ENCODE measurements at places on chromosomes 4 and X.

DNA sequence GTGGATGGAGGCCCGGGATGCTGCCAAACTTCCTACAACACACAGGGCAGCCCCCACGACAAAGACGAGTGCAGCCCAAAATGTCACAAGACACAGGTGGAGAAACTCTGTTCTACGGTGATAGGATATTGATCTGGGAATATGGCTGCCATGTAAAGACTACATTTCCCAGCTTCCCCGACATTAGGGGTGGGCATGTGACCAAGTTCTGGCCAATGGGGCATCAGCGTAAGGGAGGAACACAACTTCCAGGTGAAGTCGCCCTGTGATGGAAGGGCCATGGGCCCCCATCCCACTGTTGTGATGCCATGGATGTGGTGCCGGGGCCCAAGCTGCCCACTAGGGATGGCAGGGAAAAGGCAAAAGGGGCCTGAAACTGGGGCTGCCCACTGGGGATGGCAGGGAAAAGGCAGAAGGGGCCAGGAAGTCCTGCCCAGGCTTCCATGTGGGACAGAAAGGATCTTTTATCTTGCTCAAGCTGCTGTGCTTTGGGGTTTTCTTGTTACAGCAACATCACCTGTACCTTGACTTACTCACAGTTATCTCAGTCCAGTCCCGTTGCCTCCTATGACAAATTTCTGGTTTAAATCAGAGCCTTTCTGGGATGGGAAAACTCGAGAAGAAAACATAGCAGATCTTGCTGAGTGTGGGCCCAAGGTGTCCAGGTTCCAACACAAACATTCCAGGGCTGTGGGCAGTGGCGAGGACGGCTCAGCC, 9.7 kb upstream of the ADRA2C start:
- no peak for DNase-seq

DNA sequence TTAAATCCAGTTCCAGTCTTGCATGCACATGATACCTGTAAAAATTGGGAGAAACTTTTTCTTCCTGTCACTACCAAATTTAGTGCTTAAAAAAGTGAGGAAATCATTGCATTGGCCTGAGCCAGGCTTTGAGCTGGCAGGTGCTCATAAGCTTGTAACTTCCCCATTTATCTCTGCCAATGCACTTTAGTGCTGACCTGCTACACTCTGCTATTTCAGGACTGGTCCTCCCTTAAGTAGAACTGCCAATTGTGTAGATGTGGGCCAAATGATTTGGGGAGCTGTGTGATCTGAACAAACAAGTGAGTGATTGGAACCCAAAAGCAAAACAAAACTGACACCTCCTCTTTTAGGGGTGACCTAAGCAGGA, 51.8 kb downstream of the ZNF827 start:
- no peak for DNase-seq

DNA sequence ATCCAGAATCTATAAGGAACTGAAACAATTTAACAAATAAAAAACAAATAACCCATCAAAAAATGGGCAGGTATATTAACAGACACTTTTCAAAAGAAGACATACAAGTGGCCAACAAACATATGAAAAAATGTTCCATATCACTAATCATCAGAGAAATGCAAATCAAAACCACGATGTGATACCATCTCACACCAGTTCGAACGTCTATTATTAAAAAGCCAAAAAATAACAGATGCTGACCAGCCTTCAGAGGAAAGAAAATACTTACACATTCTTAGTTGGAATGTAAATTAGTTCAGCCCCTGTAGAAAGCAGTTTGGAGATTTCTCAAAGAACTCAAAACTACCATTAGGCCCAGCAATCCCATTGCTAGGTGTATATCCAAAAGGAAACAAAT, 687.9 kb upstream of the AADAT start:
- no peak for DNase-seq

GRCh38 chr4:73127839-73128453, 58.4 kb upstream of the COX18 start:
- DNase-seq: no peak

DNA sequence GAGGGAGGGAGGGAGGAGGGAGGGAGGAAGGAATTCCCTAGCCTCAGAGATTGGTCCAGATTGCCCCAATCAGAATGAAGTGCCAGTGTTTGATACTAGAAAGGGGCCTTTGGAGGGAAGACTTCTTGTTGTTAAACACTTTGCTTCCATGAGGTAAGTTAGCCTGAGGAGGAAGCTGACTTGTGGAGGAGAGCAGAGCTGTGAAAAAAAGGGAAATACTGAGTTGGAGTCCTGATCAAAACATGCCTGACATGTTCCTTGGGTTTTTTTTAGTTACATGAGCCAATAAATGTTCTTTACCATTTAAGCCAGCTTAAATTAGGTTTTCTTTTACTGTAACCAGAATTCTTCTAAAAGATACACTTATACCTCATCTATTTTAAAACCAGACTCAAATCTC, 57.6 kb downstream of the GSX2 start:
- DNase-seq: no peak

GRCh38 chrX:131646106-131646505, 102.2 kb downstream of the OR13H1 start:
- no peak for DNase-seq

GRCh38 chrX:135330706-135331105, 21.4 kb downstream of the ETDC start:
- DNase-seq: no peak

DNA sequence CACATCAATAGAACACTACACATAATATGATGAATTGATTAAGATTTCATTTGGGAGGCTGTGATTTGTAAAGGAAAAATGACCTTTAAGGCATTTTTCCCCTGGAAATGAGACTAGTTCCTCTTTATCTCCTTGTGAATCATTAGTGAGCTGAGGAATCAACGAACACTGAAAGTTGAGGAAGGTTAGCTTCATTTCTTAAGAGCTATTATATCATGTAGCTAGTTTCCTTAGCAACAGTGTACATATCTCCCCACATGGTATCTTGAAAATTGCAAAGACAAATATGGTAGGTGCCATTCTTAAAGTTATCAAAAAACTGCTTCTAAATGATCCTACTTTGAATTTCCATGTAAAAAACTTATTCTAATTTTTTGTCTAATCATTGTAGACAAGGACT, 127.5 kb upstream of the NRK start:
- no peak for DNase-seq

DNA sequence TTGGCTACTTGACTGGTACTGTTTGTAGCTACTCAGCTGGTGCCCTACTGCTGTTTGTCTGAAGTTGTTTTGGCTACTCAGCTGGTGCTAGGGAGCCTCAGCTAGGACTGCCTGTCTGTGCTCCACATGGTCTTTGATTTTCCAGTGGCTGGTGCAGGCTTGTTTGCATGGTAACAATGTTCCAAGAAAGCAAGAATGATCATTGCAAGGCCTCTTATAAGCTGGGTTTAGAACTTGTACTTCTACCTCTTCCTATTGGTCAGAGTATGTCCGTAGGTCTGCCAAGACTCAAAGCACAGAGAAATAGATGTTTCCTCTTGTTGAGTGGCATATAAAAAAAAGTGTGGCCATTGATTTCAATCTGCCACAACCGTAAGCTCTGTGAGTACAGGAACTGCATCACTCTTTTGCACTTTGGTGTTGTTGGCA, 17.6 kb downstream of the NFKB1 start:
- no peak for DNase-seq

DNA sequence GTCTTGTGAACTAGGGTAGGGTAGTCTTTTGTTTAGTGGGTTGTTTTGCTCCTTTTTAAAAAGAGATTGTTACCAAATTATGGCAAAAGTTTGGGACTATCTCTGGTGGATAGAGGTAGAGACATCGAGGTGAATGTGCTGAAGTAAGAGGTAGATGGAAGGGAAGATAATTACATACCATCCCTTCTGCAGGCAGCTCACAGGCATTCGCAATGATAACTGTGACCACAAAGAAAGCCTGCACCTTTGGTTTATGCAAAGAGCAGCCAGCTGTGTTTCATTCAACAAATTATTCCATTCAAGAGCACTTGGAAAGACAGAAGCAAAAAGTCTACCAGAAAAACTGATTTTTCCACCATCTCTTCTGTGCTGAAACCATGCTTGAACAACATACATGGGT, 155.6 kb downstream of the GATB start:
- no peak for DNase-seq

DNA sequence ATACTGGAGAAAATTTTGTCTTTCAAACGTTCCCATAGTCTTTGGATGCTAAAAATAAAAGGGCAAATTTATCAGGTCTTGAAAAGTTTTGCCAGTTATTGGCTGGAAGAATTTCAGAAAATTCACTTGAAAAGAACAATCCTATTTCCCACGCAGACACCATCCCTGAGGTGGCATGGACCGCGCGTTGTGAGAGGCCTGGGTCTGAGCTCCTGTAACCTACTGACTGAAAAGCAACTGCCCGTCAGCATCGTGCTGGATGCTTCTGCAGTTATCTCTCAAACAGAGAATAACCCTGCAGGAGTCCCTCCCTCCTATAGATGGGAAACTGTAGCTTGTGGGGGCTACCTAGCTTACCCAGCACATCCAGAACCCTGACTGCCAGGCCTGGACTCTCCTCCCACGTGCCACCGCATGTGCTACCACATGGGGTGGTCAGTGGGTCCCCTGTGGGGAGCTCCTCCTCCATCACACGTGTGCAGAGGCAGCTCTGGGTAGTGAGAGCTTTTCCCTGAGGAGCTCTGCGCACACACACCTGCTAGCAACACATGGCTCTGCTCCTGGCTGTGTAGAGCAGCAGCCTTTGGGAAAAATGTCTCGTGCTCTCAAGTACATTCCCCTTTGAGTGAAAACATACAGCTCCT, 36.1 kb downstream of the NSG1 start:
- no peak for DNase-seq

- DNase-seq: no peak
These were observed at the start of gene ANK2 for GRCh38 chr4:113049421-113050370. Gene ANK2, plus strand, starts transcription at chr4:113049653. Its CDS starts 76 bp downstream, at chr4:113049729.

DNA sequence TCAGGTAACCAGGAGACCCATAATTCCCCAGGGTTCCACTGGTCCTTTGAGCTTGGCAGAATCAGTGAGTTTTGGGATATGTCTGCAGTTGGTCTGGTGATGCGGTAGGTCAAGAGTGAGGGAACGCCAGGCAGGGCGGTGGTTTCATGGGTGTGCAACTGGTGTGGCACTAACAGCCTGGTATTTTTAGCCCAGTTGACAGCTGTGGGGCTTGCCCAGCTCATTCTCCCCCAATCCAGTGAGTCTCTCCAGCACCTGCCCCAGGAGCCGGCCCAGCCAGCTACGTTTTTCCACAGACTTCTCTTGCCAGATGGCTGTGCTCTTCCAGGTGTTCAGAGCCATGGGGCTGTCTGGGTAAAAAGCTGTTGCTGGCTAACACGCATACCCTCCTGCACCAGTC, 1019.9 kb downstream of the CCSER1 start:
- no peak for DNase-seq

DNA sequence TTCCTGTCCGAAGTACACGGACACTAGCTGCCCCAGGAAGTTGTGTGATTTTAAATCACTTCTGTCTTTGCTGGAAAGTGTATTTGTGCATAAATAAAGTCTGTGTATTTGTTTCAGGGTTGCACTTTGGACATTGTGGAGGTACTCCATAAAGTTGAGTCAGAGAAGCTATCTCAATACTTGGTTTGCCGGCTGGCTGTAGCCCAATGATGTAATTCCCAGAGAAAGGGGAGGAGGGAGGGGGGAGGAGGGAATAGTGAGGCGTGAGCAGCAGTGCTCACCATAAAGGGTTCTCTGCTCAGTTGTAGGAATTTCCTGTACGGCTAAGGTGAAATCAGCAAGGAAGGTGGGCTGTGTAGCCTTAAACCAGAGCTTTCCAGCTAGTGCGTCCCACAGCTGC, 7.5 kb downstream of the APEX2 start:
- no peak for DNase-seq

Measured in activated naive CD8-positive, alpha-beta T cell treated with anti-CD3 and anti-CD28 coated beads, Interleukin-2, amount 50 U/mL, for 16 hours (primary cell).